Naive thymus-derived CD8-positive, alpha-beta T cell (primary cell): ENCODE measurements at places on chromosomes 6 and 20.

GRCh38 chr6:130893277-130893676 is 66.1 kb downstream of the SMLR1 start:
- no peak for DNase-seq

DNA sequence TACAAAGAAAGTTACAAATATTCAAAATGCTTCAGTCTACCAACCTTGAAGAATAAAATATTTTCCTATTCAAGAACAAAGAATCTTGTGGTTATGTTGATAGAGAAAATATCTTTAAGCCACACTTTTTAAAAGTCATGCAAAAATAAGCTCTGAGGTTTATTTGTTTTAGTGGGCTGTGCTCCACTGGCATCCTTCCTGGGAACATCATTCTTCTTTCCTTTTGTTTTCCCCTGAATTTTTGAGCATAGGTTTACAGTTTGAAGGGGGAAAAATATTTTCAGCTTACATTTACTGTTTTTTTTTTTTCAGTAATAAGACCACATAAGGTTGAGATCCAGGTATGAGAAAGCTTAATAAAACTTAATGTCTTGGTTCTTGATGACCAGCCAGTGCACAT is 72.0 kb upstream of the BACH2 start:
- no peak for DNase-seq

DNA sequence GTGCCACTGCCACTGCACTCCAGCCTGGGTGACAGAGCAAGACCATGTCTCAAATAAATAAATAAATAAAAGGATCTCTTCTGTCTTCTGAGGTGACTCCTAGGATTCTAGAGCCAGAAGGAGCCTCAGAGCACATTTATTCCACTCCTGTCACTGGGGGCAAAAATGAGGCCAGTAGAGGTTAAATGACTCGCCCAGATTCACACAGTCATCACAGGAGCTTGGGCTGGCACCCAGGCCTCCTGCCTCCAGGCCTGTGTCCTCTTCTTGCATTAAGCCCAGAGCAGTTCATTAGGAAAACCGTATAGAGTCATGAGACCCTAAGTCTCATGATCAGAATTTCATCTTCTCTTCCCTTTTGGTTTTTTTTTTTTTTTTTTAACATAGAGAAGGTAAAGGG is 243.3 kb downstream of the NRN1 start:
- no peak for DNase-seq

- DNase-seq, result no peak
Measured at GRCh38 chr6:7644417-7644816, 54.4 kb downstream of the SNRNP48 start.
